ENCODE measurements at places on chromosomes 13 and 19.

DNA sequence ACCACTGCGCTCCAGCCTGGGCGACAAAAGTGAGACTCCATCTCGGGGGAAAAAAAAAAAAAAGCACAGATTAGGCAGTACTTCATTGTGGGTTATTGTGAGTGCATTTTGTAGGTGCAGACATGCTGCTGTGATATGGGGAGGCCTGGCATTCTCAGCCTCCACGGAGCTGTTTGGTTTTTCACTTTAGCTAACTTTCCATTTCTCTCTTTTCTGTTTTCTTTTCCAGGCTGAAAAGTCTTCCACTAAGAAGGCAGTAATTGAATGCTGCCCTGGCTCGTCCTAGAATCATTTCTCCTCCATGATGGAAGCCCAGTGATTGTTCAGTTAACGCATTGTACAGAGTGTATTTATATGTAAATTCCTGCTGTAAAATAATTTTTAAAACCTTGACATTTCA, 2.0 kb upstream of the WDR88 start:
- DNase-seq: no peak

- DNase-seq: no peak
Measured at GRCh38 chr19:35959040-35959967, 23.1 kb downstream of the LRFN3 start.

DNA sequence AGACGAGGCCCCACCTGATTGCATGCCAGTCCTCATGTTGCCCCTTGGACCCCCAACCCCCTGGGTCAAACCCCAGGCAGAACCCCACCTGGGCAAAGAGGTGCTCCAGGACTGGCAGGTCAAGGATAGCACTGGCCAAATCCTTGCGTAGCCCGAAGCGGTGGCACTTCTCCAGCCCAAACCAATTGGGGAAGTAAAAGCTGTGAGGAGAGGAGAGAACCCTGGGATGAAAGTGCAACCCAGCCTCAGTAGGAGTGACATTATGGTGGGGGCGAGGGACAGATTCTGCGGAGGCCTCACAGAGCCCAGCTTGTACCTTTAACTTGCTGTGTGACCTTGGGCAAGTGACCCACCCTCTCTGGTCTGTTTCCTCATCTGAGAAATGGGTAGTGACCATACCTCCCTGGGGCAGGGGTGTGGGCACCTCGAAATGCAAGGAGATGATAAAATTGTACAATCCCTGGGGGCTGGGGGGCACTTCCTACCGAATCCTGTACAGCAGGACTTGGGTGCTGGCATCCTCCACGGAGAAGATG, 4.4 kb downstream of the JAK3 start:
- no peak for DNase-seq

GRCh38 chr13:75872980-75873379, 236.8 kb downstream of the LMO7 start:
- DNase-seq: peak; percentile 51

GRCh38 chr19:35629332-35629633, 447 bp downstream of the RBM42 start:
- no peak for DNase-seq

DNA sequence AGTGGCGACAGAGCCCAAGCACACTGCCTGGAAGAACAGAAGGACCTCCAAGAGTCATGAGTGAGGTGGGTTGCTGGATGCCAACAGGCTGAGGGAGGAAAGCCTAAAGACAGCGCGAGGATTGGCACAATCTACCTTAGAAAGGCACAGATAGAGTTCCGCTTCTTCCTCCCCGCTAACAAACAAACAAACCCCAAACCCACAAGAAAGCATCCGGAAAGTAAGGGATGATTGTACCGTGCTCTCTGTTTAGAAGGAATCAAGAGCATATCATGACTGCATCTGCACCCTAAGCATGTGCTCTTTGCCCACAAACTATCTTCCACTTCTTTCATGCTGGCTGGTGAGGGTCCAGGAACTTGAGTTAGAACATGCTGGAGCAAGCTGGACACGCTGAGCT, 233.0 kb upstream of the KLF12 start:
- no peak for DNase-seq

- no peak for DNase-seq
Measured at GRCh38 chr19:13022111-13022858, 27.0 kb downstream of the NFIX start.

- DNase-seq: no peak
Measured at GRCh38 chr13:93915269-93915809, 564.1 kb downstream of the DCT start.

GRCh38 chr13:42367831-42368230, 95.9 kb downstream of the AKAP11 start:
- peak; percentile 59 for DNase-seq

DNA sequence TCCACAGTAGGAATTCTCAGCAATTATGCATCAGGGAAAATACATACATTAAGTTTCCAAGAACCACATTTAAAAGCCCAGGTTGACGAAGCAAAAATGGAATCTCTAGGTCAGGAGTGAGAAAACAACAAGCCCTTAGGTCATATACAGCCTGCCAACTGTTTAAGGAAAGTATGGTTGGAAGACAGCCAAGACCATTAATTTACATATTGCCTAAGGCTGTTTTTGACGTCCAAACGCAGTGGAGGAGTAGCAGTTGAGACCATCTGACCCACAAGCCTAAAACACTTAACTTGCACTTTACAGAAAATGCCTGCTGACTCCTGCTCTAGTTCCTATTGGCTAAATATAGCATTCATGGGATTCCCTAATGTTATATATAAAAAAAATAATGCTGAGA, 299.0 kb downstream of the ITGBL1 start:
- DNase-seq: peak; percentile 81

DNA sequence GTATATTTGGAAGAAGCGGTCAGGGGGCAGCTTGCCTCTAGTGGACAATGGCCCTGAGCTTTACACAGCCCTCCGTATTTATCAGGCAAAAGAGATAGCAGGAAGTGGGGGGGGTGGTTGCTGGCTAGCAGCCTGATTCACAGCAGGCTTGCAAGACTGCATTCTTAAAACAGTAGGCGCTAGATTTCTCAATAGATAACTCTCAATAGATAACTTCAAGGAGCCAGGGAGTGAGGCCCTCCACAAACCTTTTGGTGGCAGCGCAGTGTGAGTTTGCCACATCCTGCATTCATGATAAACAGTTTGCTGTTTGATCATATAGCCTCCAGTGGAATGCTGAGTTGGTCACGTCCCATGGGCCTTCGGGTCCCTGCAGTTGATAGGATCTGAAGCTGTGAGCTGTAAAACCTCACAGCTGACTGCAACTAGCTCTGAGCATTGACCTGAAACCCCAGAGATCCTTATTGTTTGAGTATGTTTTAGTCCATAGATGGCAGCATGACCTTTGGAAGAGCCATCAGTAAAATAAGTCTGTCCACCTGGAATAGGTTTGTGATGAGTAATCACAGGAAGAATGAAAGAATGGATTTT, 12.2 kb downstream of the FPR3 start:
- peak; percentile 66 for DNase-seq

GRCh38 chr19:18417250-18418028, 1.8 kb upstream of the SSBP4 start:
- DNase-seq: peak; percentile 76

- no peak for DNase-seq
Measured at GRCh38 chr13:109592770-109593169, 193.6 kb downstream of the IRS2 start.

GRCh38 chr13:44748439-44748838, 172.3 kb upstream of the TSC22D1 start:
- no peak for DNase-seq

DNA sequence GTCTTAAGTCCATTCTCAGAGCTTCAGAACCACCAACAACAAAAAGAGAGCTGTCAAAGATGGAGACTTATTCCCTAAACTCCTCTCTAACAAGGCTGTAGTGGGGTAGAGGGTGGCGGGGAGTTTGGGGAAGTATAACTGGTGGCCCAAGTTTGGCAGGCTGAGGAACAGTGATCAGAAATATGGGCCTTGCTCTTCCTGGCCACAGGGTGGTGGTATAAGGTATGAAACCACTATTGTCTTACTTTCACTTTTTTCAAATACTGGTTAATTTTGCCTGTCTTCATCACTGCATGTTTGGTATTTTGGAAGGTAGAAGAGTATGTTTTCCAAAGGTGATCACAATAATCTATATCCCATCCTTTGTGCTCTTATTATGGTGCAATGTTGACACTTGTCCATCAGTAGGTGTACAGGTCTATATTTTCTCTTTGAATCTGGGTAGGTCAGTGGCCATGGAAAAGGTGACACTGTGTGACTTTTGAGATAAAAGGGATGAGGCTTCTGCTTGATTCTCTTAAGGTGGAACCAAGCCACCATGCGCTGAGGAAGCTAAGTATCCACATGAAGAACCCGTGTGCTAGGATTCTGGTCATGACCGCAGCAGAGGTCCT, 23.2 kb upstream of the GPC5 start:
- DNase-seq: peak; percentile 82

DNA sequence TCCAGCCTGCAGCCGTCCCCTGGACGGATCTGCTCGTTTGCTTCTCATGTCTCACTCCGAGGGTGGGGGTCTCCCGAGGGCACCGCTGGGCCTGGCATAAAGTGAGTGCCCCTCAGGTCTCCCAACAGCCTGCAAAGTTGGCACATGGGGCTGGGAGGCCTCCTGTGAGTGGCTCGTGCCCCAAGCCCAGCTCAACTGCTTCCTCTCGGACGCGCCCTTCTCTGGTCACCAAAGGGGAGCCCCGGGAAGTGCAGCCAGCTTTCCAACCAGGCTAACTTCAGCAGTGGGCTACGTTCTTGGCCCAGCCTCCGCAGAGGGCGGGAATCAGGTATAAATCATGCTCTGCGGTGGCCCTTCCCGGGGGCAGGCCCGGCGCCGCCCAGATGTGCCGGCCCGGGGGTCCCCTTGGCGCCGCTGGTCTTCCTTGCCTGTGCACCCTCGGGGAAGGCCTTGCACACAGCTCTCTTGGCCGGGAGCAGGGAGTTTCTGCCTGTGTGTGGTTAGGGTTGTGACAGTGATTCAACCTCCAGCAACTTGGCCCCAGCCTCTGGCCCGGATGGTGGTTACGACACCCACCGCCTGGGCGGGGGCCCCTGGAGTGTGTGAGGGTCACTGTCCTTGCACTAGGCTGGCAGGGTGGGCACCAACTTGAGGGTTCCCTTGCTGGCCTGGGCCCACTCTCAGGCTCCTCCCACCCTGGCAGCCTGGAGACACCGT, 20.7 kb downstream of the CEBPG start:
- peak; percentile 49 for DNase-seq

DNA sequence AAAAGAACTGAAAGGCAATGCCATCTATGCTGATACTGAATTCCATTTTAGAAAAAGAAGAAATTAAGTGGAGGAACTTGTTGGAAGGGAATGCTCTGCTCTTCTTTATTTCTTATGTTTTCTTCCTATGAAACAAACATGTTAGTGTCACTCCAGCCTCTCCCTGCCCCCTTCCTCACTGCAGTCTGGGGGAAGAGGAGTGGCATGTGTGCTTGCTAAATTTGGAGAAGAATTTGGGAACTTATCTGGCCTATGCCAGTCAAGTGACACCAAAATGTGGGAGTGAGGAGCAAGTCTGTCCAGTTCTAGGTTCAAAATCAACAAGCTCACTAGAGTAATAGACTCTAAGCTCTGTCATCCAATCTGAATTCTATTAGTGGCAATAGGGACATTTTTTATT, 214.6 kb downstream of the RBM26 start:
- no peak for DNase-seq

GRCh38 chr13:43339805-43340550, 316.6 kb downstream of the DNAJC15 start:
- no peak for DNase-seq

DNA sequence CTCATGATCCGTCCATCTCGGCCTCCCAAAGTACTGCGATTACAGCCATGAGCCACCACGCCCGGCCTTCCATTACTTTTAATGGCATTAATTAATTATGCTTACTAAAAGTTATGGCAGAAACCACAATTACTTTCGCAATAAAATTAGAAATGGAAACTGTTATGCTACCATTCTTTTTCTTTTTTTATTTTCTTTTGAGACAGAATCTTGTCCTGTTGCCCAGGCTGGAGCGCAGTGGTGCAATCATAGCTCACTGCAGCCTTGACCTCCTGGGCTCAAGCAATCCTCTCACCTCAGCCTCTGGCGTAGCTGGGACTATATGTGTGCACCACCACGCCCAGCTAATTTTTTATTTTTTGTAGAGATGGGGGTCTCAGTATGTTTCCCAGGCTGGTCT, 4.6 kb upstream of the BST2 start:
- DNase-seq: no peak

- DNase-seq: no peak
Measured at GRCh38 chr13:75936791-75937190, 300.7 kb downstream of the LMO7 start.

GRCh38 chr19:5693195-5694166, 3.4 kb downstream of the RPL36 start:
- DNase-seq: no peak

- no peak for DNase-seq
Measured at GRCh38 chr19:6717441-6717971, 2.9 kb downstream of the C3 start.

DNA sequence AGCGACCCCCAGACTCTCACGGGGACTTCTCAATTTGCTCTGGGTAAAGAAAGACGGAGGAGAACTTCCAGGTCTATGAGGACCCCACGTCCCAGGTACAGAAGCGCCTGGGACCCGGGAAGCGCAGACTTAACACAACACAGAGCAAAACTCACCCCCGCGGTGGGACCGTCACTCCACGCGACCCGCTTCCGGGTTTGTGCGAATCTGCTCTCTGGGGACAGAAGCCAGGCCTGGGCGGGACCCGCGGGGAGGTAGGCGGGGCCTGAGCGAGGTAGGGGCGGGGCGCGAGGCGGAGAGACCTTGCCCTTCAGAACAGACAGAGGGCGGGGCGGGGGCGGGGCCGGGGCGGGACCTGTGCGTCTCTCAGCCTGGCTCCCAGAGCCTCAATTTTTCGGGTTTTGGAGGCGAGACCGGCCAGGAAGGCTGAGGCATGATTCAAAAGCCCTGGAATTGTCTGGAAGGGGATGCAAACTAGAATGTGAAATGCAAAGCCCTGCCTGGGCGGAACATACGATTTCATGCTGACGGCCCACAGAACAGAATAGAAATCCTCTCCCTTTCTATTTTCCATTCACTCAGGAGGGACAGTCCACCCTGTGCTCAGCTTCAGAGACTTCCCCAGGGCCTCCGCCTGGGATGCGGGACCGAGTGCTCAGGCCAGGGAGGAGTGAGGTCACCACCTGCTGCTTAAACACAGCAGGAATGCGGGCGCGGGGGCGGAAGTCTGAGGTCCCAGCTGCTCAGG, 19.3 kb upstream of the ZNF888 start:
- peak; percentile 69 for DNase-seq
